ENCODE measurements at places on chromosomes 4 and X.

GRCh38 chr4:175762582-175762981, 49.5 kb downstream of the GPM6A start:
- no peak for DNase-seq

GRCh38 chr4:159487284-159487747, 384.4 kb downstream of the RAPGEF2 start:
- DNase-seq = peak; percentile 33

DNA sequence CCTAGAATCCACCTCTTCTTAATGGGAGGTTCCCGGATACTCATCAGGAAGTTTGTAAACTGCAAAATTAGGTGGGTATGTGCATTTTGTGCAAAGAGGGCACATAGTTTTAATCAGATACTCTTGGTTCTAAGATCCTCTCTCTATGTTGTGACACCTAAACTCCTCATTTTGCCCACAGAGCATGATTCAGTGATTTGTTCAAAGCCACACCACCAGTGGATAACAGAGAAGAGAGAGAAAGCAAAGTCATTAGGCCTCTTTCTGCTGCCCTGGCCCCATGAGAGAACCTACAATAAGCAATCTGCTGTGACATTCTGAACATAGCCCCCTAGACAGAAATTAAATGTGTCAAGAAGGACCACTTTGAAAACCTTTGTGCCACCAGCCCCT, 72.3 kb upstream of the STIM2 start:
- DNase-seq = no peak

DNA sequence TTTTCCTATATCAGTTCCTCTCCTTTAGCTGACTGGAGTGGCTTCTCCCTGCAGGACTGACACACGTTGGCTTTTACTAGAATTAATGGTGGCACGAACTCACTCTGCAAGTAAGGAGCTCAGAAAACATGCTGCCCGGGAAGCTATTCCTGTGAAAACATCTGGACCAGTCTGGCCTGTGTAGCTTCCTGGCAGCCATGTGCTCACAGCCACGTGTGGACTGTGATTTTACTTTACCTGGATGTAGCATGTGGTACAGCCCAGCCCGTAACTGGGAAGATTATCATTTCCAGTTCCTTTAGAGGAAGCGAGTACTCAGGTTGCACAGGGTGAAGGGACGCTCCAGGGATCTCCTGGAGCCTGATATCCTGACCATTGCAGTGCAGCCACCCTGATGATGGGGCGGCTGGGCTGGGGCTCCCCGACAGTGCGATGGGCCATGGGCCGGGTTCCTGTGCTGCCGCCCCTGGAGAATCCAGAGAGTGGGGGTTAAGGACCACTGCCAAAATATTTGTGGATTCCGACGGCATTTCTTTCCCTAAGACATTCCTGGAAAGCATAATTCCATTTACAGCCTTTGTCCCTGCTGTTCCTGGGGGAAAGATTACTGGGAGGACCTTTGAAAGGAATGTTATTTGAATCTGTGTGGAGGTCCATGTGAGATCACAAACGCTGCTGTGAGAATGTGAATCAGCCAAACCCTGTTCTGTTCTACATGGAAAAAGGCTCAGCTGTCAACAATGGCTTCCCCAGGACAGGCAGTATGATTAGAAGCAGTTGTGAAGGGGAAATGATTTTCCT, 35.0 kb downstream of the PROM1 start:
- no peak for DNase-seq

DNA sequence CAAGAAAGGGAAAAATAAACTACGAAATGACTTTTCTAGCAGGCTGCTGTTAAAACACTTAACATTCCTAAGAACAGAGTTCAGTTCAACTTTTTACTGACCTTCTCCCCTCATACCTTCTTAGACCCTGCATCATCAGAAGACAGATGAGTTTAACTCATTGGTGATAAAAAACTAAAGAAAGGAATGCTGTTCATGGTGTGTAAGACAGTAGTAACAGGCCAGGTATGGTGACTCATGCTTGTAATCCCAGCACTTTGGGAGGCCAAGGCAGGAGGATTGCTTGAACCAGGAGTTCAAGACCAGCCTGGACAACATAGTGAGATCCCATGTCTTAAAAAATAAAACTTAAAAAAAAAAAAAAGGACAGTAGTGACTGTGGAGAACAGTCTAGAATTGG, 16.2 kb downstream of the RBM47 start:
- no peak for DNase-seq

- DNase-seq = no peak
These were observed 10.1 kb upstream of the FNIP2 start for GRCh38 chr4:158758703-158759102.

- DNase-seq = no peak
These were observed 15.3 kb downstream of the ALB start for GRCh38 chr4:73419106-73420038.

- DNase-seq = no peak
These were observed 206.8 kb downstream of the PDGFC start for GRCh38 chr4:156764846-156765245.

GRCh38 chr4:106541253-106541652, 172.7 kb upstream of the GIMD1 start:
- DNase-seq = no peak

DNA sequence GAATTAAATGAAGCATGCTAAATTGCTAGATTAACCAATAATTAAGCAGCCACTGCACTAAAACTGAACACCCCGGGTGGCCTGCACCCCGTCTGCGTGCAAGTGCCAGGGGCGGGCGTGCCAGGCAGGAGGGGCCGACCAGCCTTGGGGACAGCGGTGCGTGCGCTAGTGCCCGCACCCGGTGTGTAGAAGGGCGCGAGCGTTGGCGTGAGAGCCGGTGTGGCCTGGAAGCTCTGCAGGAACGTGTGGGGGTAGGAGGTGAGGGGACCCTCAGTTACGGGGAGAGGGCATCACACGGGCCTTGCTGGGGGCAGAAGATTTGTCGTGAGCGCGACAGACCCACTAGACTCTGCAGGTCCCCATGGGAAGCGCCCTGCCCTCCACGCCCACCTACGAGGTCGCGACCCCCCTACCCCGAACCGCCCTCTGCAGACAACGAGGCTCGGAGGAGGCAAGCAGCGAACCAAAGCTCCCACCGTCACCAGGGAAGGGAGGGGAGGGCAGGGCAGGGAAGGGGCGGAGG, 105.8 kb downstream of the FAM53A start:
- no peak for DNase-seq

DNA sequence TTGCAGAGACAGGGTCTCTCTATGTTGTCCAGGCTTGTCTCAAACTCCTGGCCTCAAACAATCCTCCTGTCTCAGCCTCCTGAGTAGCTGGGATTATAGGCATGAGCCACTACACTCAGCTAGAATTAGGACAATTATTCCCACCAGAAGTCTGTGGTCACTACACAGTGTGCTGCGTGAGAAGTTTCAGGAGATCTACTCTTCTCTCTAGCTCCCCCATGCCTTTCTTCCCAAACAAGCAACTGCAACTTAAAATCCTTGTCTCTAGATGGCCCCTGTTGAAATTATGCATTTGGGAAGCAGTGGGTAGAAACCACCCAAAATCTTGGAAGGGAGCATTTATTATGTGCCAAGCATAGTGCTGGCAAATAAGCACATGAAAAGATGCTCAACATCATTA, 21.1 kb upstream of the MAP7D3 start:
- DNase-seq = no peak

GRCh38 chrX:51421972-51422597, 74.3 kb downstream of the NUDT11 start:
- DNase-seq = no peak

GRCh38 chr4:108783665-108784463, 21.0 kb upstream of the ETNPPL start:
- no peak for DNase-seq

DNA sequence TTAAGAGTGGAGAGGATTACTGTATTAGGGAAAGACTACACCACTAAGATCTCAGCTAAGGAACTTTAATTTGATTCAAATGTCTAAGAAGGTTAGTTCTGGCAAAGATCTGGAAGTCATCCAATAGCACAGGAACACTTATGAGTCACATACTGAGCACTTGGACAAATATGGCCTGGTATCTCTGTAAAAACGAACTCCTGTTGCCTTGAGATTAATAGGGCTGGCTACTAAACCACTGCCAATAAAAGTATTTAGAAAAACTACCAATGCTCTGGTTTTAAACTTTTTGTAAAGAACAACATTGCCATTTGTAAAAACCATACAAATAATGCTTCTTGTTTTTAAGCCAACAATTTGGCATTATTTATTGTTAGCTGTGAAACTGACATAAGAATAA, 70.5 kb downstream of the SEC24D start:
- no peak for DNase-seq

- no peak for DNase-seq
These were observed 191.8 kb downstream of the ADAM29 start for GRCh38 chr4:175109933-175110332.

- peak; percentile 26 for DNase-seq
These were observed 35.5 kb upstream of the SORBS2 start for GRCh38 chr4:185847352-185848097.

- no peak for DNase-seq
These were observed 147.7 kb upstream of the GYPA start for GRCh38 chr4:144288011-144288903.

GRCh38 chr4:24053934-24054333, 164.1 kb upstream of the PPARGC1A start:
- DNase-seq = no peak

GRCh38 chrX:100072336-100072735, 337.7 kb downstream of the PCDH19 start:
- no peak for DNase-seq

GRCh38 chr4:59698041-59698440, 1502.1 kb upstream of the ADGRL3 start:
- no peak for DNase-seq

DNA sequence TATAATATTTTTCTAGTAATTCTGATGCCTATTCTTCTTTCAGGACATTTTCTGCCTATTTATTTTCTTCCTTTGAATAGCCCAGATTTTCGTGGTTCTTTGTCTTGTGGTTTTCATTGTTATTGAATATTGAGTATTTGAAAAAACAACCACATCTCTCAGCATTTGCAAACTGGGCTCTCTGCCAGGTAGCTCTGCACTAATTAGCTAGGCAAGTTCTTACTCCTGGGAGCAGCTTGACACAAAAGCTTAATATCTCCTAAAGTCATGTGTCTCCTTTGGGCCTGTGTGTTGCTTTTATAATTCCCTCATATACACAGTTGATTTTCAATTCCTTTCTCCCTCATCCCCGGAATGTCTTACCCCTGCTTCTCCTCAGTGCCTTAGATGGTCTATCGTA, 413.5 kb upstream of the GRIA3 start:
- no peak for DNase-seq

GRCh38 chrX:65509400-65509799, 25.2 kb downstream of the LAS1L start:
- no peak for DNase-seq

- DNase-seq = no peak
These were observed 59.3 kb downstream of the RWDD4 start for GRCh38 chr4:183599690-183600089.

- no peak for DNase-seq
These were observed 10.5 kb upstream of the GJB1 start for GRCh38 chrX:71212536-71212935.

GRCh38 chrX:97587171-97587570, 703.5 kb downstream of the RPA4 start:
- DNase-seq = no peak

GRCh38 chr4:150033901-150034300, 44.3 kb upstream of the DCLK2 start:
- DNase-seq = peak; percentile 77

- DNase-seq = no peak
These were observed 77.4 kb downstream of the MBNL3 start for GRCh38 chrX:132411310-132411977.

DNA sequence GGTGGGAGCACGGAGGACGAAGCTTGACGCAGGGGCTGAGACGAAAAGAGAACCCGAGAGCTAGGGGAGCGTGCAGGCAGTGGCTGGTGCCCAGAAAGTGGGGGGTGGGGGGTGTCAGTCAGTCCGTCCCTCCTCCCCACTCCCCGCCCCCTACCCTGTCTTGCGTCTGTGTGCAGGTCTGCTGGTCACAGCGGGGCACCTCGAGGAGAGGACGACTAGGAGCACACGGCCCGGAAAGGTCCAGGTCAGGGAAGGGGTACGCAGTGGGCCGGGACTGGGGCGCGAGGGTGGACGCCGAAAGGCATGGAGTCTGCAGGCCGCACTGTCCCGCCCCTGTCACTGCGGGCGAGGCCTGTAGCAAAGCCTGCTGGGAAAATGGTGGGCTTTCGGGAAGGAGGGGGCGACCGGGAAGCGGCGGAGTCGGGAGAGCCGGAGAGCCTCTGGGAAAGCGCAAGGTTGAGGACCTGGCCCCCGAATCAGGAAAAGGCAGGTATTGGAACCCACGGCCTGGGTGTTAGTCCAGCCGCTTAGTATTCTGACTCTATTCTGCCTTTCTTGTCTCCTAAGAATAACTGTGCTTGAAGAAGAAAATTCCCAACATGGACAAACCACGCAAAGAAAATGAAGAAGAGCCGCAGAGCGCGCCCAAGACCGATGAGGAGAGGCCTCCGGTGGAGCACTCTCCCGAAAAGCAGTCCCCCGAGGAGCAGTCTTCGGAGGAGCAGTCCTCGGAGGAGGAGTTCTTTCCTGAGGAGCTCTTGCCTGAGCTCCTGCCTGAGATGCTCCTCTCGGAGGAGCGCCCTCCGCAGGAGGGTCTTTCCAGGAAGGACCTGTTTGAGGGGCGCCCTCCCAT, 769 bp downstream of the TCEAL1 start:
- DNase-seq = peak; percentile 66

- no peak for DNase-seq
These were observed 44.7 kb downstream of the MAGEB17 start for GRCh38 chrX:16212024-16212423.

DNA sequence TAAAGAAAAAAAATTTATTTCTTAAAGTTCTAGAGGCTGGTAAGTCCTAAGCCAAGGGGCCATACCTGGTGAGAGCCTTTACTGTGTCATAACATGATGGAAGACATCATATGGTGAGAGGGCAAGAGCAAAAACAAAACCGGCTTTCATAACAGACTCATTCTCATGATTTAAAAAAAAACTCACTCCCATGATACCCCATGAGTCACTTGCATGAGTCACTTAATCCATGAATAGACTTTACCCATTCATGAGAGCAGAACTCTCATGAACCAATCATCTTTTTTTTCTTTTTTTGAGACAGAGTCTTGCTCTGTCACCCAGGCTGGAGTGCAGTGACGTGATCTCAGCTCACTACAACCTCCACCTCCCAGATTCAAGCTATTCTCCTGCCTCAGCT, 369.7 kb upstream of the DIAPH2 start:
- no peak for DNase-seq

GRCh38 chr4:8600266-8600665, 7.7 kb downstream of the CPZ start:
- DNase-seq = no peak

- DNase-seq = no peak
These were observed 161.6 kb downstream of the PCDH18 start for GRCh38 chr4:137370679-137371078.

DNA sequence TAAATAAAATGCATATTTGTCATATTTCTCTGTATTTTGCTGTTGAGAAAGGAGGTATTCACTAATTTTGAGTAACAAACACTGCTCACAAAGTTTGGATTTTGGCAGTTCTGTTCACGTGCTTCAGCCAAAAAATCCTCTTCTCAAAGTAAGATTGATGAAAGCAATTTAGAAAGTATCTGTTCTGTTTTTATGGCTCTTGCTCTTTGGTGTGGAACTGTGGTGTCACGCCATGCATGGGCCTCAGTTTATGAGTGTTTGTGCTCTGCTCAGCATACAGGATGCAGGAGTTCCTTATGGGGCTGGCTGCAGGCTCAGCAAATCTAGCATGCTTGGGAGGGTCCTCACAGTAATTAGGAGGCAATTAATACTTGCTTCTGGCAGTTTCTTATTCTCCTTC, 3.3 kb downstream of the HTT start:
- no peak for DNase-seq
